ENCODE measurements at places on chromosomes 7 and 10.

DNA sequence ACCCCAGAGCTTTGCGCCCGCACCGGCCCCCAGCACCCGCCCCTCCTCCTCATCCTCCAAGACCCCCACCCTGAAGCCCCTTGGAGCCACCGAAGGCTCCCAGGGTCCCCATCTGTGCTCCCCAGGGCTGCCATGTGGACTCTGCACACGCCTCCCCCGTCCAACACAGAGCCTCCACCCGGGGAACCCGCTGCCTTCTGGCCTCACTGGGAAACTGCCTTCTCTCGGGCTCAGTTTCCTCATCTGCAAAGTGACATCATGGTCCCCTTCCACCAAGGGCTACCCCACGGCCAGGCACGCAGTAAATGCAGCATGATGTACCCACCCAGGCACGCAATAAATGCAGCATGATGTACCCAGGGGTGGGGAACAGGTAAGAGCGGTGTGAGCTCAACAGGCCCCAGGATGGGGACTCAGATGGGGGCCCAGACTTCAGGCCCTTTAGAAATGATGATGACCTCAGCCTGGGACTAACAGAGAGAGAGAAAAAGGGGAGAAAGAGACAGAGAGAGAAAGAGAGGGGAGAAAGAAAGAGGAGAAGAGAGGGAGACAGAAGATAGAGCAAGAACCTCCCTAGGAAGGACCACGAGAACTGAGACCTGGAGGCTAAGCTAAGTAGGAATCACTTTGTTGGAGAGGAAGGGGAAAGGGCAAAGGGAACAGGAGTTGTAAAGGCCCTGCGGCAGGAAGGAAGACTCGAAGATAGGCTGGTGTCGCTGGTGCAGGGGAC, 2.5 kb upstream of the MICALL2 start:
- no peak for DNase-seq

- no peak for DNase-seq
These were observed 172.8 kb upstream of the CDK1 start for GRCh38 chr10:60605476-60605875.

DNA sequence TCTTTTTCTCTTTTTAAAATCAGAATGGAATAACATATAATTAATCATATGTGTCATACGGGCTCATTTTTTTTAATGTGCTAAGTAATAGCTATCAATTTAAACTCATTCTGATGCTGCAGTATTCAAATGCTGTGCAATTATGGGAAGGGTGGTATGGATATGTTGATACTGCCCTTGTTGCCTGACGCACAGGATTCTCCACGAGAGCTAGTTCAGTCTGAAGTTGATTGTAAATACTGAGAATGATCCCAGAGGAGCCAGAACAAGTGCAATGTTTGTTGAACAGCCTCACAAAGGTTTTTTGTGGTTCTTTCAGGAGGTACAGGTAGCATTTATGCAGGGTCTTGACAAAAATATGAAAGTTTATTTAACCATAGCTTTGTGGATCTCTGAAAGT, 13.4 kb downstream of the NPY start:
- no peak for DNase-seq

- no peak for DNase-seq
These were observed at the start of gene NKX1-2 for GRCh38 chr10:124450012-124450782. Gene NKX1-2 (minus strand): TSS chr10:124450035. CDS start chr10:124449943, 92 bp downstream.

- no peak for DNase-seq
These were observed 88.4 kb downstream of the DNAJB6 start for GRCh38 chr7:157425137-157425731.

All from DMS79 (cell line).